Peyer's patch (tissue), 4 donors: ENCODE measurements at places on chromosomes 12 and 14. TPM values are rescaled to one million over a fixed set of nuclear protein-coding genes. Genes with fewer than 3 reads are reported as not detected.
A peak's percentile ranks its signal among the peaks of the same experiment; 100 is the strongest.

- H3K27me3 ChIP-seq, result no peaks in the 10 kb centered on the region
- H3K36me3 ChIP-seq, result no peaks in the 10 kb centered on the region
- no peak overlapping the region for H3K27ac ChIP-seq
These were observed 56.8 kb upstream of the CHST11 start for GRCh38 chr12:104399740-104400612.

DNA sequence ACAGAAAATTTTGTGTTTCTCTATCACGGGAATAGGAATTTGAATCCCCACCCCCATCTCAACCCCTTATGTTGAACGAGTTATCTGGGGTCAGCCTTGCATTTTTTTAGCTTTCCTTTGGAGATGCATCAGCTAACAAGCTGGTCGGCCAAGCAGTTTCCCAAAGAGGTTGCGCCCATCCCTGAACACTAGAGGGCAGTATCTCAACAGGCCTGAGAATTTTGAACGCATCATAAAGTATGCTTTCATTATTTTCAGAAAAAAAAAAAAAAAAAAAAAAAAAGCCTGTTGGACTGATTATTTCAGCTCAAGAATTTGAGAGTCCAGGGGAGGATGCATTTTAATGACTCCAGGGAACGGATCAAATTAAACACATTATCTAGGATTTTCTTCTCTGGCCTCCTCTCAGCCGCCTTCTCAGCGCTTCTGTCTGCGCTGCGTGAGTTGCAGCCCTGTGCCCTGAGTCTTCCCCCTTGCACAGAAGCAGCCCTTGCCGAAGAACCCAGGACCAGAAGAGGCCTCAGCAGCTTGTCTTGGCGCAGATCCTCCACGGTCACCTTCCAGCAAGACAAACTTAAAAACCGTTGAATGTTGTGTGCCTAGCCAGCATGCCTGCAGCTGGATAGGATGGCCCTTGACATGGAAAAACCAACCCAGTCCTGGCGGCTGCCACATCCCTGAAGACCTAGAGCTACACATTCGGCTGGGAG is 76.6 kb upstream of the GZMB start:
- no peaks in the 10 kb centered on the region for H3K27me3 ChIP-seq
- H3K27ac ChIP-seq, result no peak overlapping the region
- H3K36me3 ChIP-seq, result no peaks in the 10 kb centered on the region
- no peaks in the 10 kb centered on the region for H3K4me1 ChIP-seq
- no peak for DNase-seq

- no peak overlapping the region for H3K4me3 ChIP-seq
- no peak for DNase-seq
- H3K27me3 ChIP-seq, result no peaks in the 10 kb centered on the region
- H3K27ac ChIP-seq, result no peak overlapping the region
These were observed 184.5 kb upstream of the DAAM1 start for GRCh38 chr14:59004012-59004411.

DNA sequence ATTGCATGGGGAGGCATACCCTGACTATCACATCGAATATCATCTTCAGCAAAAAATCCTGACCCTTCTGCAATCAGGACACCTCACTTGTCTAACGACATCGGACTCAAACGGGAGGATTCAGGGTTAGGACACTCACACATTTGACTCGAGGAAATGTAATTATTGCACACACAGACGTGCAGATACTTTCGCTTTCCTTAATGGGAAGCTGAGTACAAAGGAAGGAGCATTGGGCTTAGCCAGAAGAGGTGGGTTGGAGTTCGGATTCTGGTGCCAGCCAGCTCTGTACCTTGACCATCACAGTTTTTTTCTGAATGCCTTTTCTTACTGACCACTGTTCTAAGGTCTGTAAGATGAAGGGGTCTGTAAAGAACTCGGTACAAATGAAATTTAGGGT is 260.4 kb downstream of the GALC start:
- no peaks in the 10 kb centered on the region for H3K36me3 ChIP-seq
- no peak overlapping the region for H3K4me3 ChIP-seq
- no peak overlapping the region for H3K27ac ChIP-seq
- DNase-seq, result no peak

The PSMD9 gene
- total RNA-seq, result 41.7 TPM

- DNase-seq, result no peak
- H3K36me3 ChIP-seq, result no peaks in the 10 kb centered on the region
- no peak overlapping the region for H3K4me3 ChIP-seq
These were observed 18.2 kb upstream of the IFT81 start for GRCh38 chr12:110105986-110106385.

DNA sequence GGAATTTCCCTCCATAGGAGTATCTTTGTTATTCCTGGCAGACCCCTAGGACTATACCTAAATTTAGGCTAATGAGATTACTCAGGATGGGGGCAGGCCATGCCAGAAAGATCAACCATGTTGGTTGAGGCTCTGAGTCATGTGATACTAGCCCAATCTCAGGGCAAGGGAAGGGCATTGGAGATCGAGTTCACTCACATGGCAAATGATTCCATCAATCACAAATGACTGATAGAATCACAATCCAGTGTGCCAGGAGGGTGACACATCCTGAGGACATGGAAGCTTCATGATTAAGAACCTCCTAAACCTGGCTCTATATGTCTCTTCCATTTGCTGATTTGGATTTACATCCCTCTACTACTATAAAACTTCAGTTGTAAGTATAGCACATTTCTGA is 182.3 kb downstream of the NTF3 start:
- DNase-seq, result no peak
- H3K27ac ChIP-seq, result no peak overlapping the region
- no peaks in the 10 kb centered on the region for H3K4me1 ChIP-seq
- H3K27me3 ChIP-seq, result no peaks in the 10 kb centered on the region

DNA sequence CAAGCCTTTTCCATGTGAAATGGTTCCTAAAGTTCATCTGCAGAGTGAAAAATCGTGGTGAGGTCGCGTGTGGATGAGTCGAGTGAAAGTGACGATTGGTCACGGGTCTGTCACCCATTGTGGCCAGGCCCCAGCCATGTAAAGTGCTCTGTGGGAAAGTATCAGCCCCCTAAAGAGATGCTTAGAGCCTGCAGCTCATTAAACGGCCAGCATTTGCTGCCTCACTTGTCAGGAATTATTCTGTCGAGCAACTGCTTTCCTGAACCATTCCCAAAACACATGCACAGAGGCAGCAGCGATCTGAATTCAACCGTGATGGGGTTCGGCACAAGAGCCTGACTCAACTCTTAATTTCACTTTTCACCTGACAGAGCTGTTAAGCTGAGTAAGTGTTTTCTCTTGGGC is 16.0 kb downstream of the DBX2 start:
- no peak for DNase-seq
- no peaks in the 10 kb centered on the region for H3K36me3 ChIP-seq
- no peaks in the 10 kb centered on the region for H3K4me1 ChIP-seq
- no peak overlapping the region for H3K4me3 ChIP-seq
- H3K27ac ChIP-seq, result no peak overlapping the region

The AICDA gene
- total RNA-seq, result not detected

The IRAK3 gene
- 10.2 TPM for total RNA-seq

- no peak for DNase-seq
- H3K27me3 ChIP-seq, result no peaks in the 10 kb centered on the region
- H3K4me1 ChIP-seq, result no peaks in the 10 kb centered on the region
- no peak overlapping the region for H3K27ac ChIP-seq
- H3K36me3 ChIP-seq, result no peaks in the 10 kb centered on the region
These were observed 31.0 kb upstream of the SLC38A1 start for GRCh38 chr12:46299851-46300250.

The GLI1 gene
- total RNA-seq, result 0.88 TPM

DNA sequence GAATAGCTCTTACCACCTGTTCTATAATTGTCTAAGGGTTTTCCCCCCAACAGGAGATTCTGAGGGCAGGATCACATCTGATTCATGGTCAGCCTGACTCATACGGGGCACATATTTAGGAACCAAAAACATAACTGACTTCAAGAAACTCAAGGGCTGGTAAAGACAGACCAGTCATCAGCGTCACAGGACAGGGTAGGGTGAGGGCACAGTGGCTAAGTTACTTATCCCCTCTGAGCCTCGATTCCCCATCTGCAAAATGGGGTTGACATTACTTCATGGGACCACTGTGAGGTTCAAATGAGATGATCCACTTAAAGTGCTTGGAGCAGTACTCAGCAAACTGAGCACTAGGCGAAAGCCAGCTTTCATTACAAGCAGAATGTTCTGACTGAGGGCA is 606 bp downstream of the CINP start:
- H3K27me3 ChIP-seq, result no peaks in the 10 kb centered on the region
- peak overlapping the region; percentile 90 for H3K27ac ChIP-seq
- H3K4me1 ChIP-seq, result no peaks in the 10 kb centered on the region
- peak overlapping the region; percentile 75 for H3K4me3 ChIP-seq

GRCh38 chr14:80109055-80109454 is 102.2 kb downstream of the DIO2 start:
- H3K4me1 ChIP-seq, result no peaks in the 10 kb centered on the region
- no peak overlapping the region for H3K4me3 ChIP-seq
- H3K27ac ChIP-seq, result no peak overlapping the region
- no peaks in the 10 kb centered on the region for H3K27me3 ChIP-seq
- no peak for DNase-seq

GRCh38 chr12:100326208-100326607 is 30.7 kb upstream of the SLC17A8 start:
- no peak overlapping the region for H3K4me3 ChIP-seq
- H3K27ac ChIP-seq, result no peak overlapping the region
- H3K36me3 ChIP-seq, result no peaks in the 10 kb centered on the region
- H3K4me1 ChIP-seq, result no peaks in the 10 kb centered on the region

DNA sequence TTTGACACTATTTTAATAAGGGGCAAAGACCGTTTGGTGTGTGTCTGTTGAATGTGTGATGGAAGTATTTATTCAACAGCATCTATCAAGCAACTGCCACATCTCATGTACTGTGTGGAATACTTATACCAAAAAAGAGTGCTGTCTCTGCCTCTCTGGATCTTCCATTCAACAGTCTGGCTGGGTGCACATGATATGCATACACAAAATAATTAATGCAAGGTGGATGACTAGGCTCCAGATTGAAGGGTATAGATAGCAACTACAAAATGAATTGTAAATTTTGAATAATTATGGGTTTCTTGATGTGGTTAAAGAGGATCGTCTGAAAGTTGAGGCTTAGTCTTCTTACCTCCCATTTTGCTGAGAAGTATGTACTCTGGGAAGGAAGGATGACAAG is 145.9 kb upstream of the OTX2 start:
- no peaks in the 10 kb centered on the region for H3K4me1 ChIP-seq
- H3K27me3 ChIP-seq, result no peaks in the 10 kb centered on the region
- H3K27ac ChIP-seq, result no peak overlapping the region
- no peaks in the 10 kb centered on the region for H3K36me3 ChIP-seq

The SPX gene
- not detected for total RNA-seq

DNA sequence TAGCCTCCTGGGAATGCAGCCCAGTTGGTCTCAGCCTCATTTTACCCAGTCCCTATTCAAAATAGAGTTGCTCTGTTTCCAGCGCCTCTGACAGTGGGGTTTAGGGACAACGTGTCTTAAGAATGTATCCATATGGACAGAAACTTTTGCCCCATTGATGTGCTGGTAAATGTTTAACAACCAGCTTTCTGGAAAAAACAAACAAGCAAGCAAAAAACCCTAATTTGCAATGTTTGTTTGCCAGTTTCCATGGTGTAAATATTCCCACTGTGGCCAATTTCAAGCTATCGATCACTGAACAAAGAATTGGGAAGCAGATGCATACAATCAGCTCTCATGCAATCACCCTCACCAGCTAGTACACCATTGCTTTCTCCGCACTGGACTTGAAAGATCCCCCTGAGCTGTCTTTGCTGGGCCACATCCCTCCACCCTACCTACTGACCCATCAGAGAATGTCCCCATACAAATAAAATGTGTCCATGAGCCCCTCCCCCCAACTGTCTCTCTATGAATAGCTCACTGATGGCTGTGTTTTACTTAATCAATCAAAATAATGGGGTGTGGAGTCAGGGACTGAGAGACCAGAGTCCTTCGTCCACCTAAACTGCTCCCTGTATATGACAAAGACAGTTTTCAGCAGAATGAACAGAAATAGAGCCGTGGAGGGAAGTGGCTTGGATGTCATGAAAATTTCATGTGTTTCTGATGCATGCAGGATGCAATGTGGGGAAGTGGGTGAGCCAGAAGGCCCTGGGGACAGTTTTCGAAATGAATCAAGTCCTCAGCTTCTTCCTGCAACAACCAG is 40.8 kb downstream of the CCDC60 start:
- H3K36me3 ChIP-seq, result no peaks in the 10 kb centered on the region
- H3K27ac ChIP-seq, result no peak overlapping the region

GRCh38 chr14:77154421-77154820 is 12.8 kb upstream of the ZDHHC22 start:
- no peaks in the 10 kb centered on the region for H3K4me1 ChIP-seq
- no peak overlapping the region for H3K4me3 ChIP-seq
- no peaks in the 10 kb centered on the region for H3K36me3 ChIP-seq
- no peak for DNase-seq
- H3K27me3 ChIP-seq, result no peaks in the 10 kb centered on the region

GRCh38 chr12:11756022-11756421 is 106.5 kb downstream of the ETV6 start:
- no peaks in the 10 kb centered on the region for H3K36me3 ChIP-seq
- H3K4me1 ChIP-seq, result no peaks in the 10 kb centered on the region
- H3K27ac ChIP-seq, result peak overlapping the region; percentile 37
- no peak for DNase-seq
- no peaks in the 10 kb centered on the region for H3K27me3 ChIP-seq

DNA sequence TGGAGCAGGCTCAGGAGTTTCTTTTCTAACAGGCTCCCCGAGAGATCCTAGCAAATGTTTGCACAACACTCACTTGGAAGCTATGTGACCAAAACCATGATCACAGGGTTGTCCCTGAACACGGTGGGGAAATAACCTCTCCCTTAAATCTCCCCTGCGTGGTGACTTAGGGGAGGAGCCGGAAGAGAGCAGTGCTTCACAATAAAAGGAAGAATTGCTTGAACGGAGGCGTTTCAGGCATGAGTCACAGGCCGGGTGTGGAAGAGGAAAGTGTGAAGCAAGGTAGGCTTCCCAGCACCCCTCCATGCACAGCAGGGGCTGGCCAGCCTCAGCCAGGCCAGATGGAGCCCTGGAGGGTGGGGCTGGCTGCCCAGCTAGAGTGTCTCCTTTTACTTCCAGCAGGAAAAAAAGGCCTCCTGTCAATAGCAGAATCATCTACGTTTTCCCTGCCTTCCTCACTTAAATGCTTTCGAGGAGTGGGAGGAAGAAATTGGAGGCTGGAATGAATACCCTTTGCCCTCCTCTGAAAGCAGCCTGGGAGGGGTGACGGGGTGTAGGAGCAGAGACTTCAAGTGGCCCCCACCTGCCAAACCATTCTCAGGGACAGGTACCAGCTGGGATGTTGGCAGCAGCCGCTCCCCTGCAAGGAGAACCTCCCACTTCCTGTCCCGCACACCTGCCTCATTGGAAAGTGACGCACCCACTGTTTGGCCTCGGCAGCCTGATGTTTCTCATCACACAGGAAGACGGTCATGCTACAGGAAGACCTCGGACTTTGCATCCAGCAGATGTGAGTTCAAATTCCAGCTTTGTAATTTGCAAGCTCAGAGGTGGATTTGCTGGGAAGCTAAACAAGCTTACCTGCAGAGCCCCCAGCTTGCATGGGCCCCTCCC is 30.1 kb upstream of the PPP2R5C start:
- no peaks in the 10 kb centered on the region for H3K36me3 ChIP-seq
- H3K4me1 ChIP-seq, result peaks cover 5% of the 10 kb centered on the region
- H3K27ac ChIP-seq, result peak overlapping the region; percentile 91
- H3K4me3 ChIP-seq, result peak overlapping the region; percentile 26
- no peaks in the 10 kb centered on the region for H3K27me3 ChIP-seq

The SLC25A47 gene
- not detected for total RNA-seq

- H3K4me3 ChIP-seq, result no peak overlapping the region
- H3K27me3 ChIP-seq, result no peaks in the 10 kb centered on the region
- peaks cover 10% of the 10 kb centered on the region for H3K4me1 ChIP-seq
- DNase-seq, result no peak
- H3K27ac ChIP-seq, result peak overlapping the region; percentile 26
- H3K36me3 ChIP-seq, result no peaks in the 10 kb centered on the region
These were observed 83.5 kb downstream of the SAMD4A start for GRCh38 chr14:54650331-54650958.
